Stimulated activated CD4-positive, alpha-beta T cell treated with anti-CD3 and anti-CD28 coated beads, Interleukin-15, amount 100 ng/mL, for 1 hour (primary cell): ENCODE measurements at places on chromosomes 7 and 10.

DNA sequence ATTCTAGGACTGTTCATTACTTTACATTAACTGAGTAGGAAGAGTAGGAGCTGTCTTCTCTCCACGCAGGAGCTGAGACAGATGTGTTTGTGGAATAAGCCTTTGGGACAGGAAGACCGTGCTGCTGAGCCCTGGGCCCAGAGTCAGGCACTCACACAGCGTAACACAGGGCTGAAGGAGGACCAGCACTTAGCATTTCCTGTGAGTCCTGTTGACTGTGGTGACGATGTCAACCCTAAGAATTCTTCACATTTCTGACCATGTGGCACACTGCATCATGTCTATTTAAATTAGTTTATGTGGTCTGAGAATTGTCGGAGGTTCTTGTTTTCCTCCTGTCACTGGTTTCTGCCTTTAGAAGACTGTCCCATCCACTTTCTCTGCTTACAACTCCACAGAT, 117.2 kb downstream of the PIP4K2A start:
- DNase-seq: no peak

GRCh38 chr10:76759681-76760080, 877.9 kb downstream of the KCNMA1 start:
- DNase-seq: no peak

- no peak for DNase-seq
Measured at GRCh38 chr7:80137410-80137809, 2.8 kb downstream of the GNAI1 start.

DNA sequence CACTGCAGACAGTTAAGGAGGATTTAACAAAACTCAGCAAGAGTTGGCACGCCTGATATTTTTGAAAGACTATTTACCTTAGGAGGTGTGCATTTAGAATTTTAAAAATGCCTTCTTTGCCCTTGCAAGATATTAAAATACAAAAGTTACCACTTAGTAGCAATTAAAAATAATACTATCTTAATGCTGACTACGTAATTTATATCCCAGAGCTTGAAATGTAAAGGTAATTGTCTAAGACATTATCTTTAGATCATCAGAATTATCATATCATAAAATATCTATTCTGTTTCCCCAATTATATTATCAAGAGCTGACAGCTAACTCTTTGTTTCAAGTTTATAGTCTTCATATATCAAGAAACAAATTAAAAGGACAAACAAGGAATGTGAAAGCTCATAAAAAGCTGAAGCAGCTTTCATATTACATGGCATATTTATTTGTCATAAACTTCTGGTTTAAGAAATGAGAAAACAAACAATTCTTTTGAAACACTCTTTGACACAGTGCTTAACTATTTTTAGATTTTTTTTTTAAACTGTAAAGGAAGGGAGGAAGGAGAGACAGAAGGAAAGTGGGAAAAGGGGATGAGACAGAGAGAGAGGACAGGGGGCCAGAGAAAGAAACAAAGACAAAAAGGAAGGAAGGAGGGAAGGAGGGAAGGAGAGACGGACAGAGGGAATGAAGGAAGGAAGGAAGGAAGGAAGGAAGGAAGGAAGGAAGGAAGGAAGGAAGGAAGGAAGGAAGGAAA, 73.5 kb downstream of the RTKN2 start:
- no peak for DNase-seq
